Memory B cell (primary cell): ENCODE measurements at places on chromosomes 13 and 19.

DNA sequence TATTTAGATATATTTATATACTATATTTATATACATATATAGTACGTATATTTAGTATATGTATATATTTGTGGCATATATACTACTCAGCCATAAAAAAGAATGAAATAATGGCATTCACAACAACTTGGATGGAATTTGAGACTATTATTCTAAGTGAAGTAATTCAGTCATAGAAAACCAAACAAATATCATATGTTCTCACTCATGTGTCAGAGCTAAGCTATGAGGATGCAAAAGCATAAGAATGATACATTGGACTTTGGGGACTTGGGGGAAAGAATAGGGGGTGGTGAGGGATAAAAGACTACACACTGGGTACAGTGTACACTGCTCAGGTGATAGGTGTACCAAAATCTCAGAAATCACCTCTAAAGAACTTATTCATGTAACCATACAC is 1015.7 kb downstream of the EFNB2 start:
- no peak for DNase-seq

DNA sequence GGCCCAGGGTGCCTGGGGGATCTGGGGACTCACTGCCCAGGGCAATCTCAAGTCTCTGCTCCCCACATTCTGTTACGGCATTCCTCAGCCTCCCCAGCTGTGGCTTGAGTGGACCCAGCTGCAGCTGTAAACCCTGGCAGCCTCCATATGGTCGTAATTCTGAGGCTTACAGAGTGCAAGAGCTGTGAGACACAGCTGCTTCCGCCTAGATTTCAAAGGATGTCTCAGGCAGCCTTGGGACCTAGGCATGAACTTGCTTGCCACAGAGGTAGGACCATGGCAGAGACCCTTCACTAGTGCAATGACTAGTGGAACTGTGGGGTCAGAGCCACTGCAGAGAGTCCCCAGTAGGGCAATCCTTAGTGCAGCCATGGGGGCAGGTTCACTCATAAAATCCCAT is 297.5 kb downstream of the ENOX1 start:
- no peak for DNase-seq

DNA sequence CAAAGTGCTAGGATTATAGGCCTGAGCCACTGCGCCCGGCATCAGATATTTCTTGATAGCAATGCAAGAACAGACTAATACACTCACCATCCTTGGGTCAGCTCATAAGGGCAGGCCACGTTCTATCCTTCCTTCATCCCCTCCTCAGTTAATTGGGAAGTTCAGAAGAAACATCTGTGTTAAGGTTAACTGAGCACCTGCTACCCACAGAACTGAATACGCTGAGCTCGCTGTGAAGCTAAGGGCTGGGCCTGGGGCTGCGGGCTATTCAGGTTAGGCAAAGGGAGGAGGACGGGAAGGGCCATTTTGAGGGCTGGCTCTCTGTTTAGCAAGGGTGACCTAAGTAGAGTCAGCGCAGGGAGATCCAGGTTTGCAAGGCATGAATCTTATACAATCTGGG is 43.0 kb upstream of the UQCRFS1 start:
- DNase-seq, result no peak

DNA sequence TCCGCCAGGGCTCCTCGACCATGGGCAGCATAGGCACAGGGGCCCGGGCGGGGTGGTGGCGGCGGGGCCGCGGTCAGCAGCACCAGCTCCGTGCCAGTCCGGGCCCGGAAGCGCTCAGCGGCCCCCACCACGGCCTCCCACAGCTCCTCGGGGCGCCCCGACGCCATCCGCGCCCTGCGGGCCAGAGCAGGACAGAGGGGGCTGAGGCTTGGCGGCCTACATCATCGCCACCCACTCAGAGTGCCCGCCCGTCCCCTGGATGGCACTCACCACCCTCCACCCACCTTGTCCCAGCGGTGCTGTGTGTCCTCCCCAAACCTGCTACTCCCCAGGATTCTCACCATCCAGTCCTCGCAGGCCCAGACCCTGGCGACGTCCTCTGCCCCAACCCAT is 4.0 kb downstream of the AKT1S1 start:
- DNase-seq, result no peak

DNA sequence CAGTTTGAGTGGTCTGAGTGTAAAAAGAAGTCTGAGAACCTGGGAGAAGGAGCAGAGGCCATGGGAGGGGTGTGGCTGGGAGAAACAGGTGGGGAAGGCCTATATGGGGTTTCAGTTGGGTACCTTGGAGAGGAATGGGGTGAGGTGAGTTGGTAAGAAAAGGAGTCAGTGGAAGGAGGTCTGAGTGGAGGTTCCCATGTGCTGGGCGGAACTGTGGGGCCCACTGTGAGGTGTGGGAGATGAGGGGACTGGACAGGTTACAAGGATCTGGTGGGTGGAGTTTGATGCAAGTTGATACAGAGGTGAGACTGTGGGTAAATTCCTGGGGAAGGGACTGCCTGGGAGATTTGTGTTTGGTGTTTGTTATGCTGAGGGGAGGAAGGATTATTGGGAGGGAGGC is 2.1 kb downstream of the ZNF574 start:
- DNase-seq, result no peak
